Non-pigmented ciliary epithelial cell (primary cell): ENCODE measurements at places on chromosomes 4 and X.
A peak's percentile ranks its signal among the peaks of the same experiment; 100 is the strongest.

GRCh38 chr4:165208221-165208652, 876 bp downstream of the KLHL2 start:
- DNase-seq = no peak

DNA sequence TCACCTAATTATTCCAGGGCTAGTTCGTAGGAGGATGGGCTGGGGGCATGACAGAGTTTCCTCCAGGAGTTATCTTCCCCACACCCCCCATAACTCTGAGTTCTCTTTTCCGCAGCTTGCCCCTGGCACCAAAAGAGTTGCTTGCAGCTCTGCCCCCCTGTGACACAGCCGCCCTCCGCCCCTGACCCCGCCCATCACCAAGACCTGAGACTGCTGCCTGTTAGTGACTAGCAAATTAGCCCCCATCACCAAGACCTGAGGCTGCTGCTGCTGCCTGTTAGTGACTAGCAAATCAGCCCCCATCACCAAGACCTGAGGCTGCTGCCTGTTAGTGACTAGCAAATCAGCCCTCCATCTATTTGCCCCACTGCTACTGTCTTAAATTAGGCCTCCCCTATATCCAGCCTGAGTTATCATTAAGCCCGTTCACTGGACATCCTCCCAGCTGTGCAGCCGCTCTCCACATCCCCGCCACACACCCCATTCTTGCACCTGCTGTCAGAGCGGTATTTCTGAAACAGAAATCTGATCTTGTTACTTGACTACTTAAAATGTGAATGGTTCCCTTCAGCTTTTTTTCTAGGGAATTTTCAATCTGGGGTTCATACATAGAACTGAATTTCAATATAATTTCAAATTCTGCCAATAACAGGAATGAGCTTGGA, 1.5 kb upstream of the PAPSS1 start:
- no peak for DNase-seq

GRCh38 chrX:68185161-68185560, 248.1 kb downstream of the OPHN1 start:
- no peak for DNase-seq

DNA sequence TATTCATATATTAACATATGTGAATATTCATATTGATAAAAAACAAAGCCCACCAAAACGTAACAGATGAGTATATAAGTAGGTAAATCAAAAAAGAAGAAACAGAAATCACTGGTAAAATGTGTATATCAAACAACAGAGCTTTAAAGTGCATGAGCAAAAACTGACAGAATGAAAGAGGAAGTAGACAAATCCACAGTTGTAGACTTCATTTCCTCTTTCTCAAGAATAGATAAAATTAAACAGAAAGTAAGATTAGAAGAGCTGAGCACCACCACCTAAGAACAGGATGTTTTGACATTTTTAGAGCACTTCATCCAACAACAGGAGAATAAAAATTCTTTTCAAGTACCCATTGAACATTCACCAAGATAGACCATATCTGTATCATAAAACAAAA, 64.6 kb downstream of the CNKSR2 start:
- no peak for DNase-seq

DNA sequence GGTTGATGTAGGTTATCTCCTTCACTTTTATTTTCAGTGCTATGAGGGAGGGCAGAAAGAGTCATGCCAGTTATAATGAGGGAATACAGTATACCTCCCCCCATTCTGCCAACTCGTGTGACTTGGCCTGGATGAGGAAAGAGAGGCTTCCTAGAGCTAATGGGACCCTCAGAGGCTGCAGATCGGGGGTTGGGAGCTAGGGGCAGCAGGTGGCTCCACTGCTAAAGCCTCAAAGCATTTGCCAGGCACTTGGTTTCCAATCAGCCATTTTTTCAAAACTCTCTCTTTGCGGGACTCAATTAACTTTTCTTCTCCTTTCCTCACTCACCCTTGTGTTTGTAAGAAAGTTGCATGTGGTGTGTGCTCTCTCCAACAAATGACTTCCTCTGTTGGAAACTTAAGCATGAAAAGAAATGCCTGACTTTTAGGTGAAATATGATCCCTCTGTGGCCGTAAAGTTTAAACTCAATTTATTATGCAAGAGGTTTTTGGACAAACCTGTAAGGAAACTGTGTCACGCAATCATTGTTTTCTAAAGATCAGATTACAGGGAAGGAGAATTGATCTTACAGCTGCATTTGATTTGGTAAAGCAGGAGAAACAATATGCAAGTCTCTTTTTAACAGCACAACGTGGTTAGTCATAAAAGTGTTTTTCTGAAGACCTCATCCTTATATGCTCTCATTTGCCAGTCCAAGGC, 7.0 kb downstream of the SFRP2 start:
- DNase-seq = no peak

- no peak for DNase-seq
These were observed 112.9 kb upstream of the AGA start for GRCh38 chr4:177555007-177555574.

DNA sequence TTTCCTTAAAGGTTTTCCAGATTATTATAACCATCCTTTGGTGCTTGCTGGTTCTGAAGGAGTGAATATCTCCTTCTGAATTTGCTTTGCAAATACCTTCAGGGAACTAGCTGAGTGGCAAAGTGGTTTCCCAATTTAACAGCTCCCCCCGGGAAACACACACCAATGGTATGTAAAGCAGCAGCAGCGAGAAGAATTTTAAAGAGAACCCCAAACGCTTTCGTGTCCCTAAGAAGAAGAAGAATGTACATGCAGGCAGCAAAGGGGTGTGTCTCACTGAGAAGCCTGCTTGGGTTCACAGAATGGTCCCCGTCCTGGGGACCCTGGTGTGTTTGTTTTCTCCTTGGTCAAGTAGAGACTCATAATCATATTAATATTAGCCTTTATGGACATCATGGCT, 4.2 kb upstream of the AKAP17A start:
- DNase-seq = no peak

DNA sequence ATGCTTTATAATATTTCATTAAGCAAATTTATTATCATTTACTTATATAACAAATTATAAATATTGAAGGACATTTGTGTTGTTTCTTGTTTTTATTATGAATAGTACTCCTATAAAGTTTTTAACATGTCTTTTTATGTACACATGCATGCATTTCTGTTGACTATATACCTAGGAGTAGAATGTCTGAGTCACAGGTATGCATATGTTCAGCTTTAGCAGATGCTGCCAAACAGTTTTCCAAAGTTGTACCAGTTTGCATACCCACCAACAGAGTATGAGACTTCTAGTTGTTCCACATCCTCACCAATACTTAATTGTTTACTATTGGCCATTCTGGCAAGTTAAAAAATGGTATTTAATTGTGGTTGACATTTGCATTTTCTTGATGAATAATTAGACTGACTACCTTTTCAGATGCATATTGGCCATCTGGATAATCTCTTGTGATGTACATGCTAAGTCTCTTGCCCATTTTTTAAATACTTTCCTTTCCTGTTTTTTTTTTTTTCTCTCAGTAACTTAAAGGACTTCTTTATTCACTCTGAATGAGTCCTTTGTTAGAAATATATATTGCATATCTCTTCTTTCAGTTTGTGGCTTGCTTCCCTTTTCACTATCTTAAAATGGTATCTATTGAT, 132.2 kb upstream of the TRIM2 start:
- DNase-seq = no peak

DNA sequence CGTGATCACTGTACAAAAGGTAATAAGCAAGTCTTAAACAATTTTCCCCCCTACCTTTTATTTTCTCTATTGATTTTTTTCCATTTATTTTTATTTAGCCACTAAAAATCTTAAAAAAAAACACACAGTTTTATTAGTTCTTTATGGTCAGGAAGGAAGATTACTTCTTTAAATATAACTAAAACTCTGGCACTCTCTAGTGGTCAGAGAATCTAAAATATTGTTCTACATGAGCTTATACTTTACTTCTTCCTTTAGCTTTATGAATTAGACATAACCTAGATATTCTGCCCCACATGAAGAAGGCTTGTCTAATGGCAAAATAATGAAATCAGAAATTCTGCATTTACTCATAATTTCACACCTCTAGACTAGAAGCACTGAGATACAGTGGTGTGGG, 135.2 kb downstream of the PDE5A start:
- no peak for DNase-seq

DNA sequence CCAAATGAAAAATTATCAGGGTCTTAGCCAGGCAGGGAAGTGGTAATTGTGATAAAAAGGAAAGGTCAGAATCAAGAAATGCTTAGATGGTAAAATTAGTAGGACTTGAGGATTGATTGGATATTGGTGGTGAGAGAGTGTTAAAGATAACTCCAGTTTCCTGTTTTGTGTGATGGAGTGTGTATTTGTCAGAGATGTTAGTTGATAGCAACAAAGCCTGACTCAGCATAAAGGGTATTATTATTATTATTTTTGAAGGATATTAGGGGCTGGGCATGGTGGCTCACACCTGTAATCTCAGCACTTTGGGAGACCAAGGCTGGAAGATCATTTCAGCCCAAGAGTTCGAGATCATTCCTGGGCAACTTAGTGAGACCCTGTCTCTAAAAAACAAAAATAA, 23.6 kb upstream of the OGT start:
- no peak for DNase-seq

GRCh38 chr4:82785611-82786400, 12.8 kb downstream of the SCD5 start:
- DNase-seq = peak; percentile 87

- no peak for DNase-seq
These were observed 32.4 kb downstream of the CASP3 start for GRCh38 chr4:184616633-184617551.

DNA sequence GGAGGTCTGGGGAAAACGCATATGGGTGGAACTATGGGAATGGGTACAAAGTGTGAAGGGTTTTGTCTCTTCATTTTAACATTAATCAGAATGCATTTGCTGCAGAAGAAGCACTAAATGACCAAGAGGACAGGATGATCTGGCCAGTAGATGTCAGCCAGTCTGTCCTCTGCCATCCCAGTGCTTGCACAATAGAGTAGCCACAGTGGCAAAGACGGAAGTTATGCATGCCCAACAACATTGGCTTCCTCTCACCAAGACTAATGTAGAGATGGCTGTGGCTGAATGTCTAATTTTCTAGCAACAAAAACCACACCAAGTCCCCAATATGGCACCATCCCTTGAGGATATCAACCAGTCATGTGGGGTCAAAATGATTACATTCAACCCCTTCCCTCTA, 45.0 kb upstream of the ARHGEF6 start:
- DNase-seq = no peak

DNA sequence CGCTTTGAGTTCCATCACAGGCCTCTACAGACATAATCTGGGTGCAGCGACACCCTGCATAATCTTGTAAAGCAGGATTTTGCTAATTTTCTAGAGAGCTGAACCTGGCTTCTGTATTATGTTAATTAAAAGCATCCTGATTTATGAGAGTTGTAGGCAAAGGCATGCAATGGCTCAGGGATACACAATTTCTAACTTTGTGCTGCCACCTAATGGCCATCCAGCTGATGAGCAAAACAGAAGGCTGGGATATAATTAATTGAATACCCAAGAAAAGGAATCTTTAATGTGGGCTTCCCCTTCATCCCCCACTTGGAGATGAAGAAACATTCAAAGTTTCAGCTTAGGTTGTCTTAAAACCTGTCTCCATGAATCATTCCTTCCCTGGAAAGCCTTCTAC, 78.1 kb downstream of the BMP15 start:
- no peak for DNase-seq

DNA sequence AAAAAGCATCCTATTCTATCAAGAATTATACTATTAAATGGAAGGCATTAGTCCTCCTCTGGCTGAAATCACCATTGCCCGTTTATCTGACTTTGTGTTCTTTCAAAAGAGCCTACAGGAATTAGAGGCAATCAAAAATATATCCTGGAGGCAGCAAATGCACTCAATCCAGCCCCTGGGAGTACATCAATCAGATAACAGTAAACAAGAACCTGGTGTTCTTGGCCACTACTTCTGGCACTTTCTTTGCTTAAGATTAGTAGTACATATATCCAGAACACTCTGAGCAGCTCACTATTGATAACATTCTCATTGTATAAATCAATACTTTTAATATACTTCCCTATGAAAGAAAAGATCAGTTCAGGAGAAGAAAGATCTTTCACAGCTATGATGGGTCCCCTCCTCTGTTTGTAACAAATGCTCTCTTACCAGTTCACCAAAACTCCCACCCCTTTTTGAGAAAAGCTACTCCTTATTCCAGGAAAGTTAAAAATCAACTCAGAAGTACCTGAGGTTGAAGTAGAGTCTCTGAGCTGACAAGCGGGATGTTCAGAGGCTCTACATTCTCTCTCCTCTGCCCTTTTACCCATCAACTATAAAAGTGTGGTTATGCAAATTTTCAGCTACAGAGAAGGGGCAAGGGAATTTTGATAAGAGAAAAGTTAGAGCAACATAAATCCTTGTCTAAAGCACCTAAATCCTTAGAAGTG, 176.0 kb downstream of the COX18 start:
- DNase-seq = no peak

- DNase-seq = no peak
These were observed 7.7 kb downstream of the HAND2 start for GRCh38 chr4:173522160-173522950.

- DNase-seq = no peak
These were observed 91.4 kb downstream of the CLNK start for GRCh38 chr4:10593130-10593529.

DNA sequence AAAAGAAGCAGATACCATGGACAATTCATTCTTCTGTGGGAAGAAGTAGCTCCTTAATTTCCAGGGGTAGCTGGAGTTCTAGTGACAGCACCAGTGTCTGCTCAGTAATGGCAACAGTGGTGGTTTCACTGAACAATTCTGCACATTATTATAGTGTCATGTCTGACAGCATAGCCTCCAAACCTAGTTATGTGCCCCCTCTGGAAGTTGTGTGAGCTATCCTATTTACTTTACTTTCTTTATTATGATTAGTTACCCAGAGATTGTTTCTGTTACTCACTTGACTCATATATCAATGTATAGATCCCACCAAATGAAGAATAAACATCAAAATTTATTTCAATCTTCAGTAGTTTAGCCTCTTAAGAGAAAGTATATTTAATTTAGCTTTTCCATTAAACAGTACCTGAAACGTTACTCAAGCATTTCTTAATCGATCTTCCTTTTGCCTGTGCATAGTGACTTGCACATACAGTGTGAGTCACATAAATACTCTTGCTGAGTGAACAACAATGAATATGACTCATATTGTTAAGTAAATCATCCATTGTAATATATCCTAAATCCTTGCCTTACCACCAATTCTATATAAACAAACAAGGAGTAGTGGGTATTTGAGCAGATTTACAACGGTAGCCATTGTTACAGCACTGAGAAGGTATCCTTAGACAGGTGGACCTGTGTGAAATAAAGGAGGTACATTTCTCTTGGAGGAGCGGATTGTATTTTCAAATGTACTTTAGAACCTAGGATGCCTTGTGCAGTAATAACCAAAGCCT, 534.7 kb downstream of the ANKRD50 start:
- peak; percentile 56 for DNase-seq

DNA sequence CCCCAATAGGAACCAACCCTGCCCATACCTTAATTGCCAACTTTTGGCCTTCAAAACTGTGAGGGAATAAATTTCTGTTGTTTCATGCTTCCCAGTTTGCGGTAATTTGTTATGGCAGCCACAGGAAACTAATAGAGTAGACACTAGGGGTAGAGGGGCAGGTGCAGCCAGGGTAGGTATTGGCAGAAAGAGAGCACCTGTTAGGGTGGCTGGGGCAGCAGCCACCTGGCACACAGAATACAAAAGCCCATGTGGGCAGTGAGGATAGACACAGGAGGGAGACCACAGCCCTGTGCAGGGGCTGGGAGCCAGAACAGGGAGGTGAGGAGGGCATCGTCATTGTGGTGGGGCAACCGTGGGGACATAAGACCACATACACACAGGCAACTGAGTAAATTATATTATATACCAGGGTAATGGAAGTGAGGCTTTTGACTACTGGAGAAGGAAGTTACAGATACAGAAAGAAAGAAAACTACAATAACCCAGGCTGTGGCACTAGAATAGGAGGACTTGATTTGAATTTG, 28.2 kb downstream of the IRF2 start:
- no peak for DNase-seq
